ENCODE measurements at places on chromosomes 6 and 20.

DNA sequence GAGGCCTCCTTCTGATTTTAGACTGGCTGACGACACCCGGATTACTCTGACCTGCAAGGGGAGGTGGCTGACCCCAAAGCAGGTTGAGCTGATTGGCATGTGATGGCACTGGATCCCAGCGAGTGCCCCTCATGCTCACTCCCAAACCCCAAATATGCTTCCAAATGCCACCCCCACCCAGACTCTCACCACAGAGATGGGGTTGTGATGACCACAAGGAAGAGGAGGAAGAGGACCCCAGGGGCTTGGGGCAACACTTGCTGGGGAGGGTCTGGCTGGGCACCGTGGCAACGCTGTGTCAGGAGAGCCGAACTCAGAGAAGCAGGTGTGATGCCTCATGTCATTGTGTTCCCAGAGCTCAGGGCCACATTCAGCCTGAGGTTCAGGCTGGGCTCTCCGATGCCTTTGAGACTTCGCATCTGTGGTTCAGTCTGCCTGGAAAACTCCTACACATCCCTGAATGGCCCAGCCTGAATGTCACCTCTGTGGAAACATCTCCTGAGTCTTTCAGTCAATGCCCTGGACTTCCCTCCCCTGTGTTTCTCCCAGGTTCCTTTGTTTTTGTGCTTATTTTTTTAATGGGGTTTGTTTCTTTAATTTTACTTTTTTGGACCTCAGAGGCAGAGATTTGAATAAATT, 169.1 kb upstream of the PMEPA1 start:
- DNase-seq: no peak

- DNase-seq: no peak
These were observed 21.9 kb downstream of the ADTRP start for GRCh38 chr6:11756726-11757125.

GRCh38 chr6:161956082-161956481, 682.2 kb upstream of the AGPAT4 start:
- DNase-seq: no peak

GRCh38 chr6:107629548-107630129, 139.7 kb downstream of the SOBP start:
- no peak for DNase-seq

- no peak for DNase-seq
These were observed 748.4 kb upstream of the CHD6 start for GRCh38 chr20:42366626-42367025.

DNA sequence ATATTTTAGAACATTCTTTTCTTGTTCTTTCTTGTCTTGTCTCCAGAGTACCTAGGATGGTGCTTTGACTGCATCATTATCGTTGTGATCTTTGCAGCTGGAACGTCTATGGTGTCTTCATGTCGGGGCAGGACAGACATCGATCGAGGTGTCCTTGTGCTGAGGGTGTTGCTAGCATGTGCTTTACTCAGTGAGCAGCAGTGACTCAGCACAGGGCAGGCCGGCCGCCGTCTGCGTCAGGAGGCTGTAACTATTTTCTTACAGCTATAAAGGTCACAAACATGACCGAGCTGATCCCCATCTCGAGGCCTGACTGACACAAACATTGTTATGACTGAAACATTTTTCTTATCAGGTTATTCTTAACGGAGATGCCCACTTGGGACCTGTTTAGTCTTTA, 14.9 kb upstream of the CTCFL start:
- no peak for DNase-seq

DNA sequence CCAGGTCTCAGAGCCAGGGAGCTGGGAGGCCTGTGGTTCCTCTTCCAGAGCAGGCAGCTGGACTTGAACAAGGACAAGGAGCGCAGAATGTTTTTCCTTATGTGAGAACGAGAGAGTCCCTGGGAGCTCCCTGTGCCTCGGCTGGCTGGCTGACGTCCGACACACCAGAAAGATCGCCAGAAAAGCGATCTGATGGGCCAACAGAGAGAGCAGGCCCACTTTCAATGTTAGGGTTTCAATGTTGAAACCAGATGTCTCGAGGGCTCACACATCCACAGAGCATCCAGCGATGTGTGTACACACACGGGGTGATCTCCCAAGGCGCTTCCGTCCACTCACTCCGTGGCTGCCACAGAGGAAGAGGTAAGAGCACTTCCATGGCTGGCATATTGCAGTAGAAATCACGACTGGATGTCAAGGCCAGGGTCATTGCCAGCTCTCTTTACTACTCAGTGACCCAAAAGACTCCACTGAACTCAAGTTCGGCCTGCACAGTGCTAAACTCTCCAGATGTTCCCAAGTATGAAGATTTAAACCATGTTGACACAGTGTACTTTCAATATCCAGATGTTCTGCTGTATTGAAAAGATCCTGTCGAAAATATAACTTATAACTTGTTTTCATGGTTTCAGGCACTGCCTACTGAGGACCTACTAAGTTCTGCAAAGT, 70.8 kb upstream of the FOXC1 start:
- no peak for DNase-seq

GRCh38 chr6:89385846-89386245, 26.2 kb downstream of the RRAGD start:
- no peak for DNase-seq

- DNase-seq: no peak
These were observed 207.4 kb downstream of the SOX4 start for GRCh38 chr6:21800948-21801438.

GRCh38 chr6:151847064-151847463, 39.6 kb downstream of the ESR1 start:
- no peak for DNase-seq

- DNase-seq: no peak
These were observed 21.0 kb upstream of the ELMO2 start for GRCh38 chr20:46427384-46427783.

- no peak for DNase-seq
These were observed 137.5 kb upstream of the SHLD1 start for GRCh38 chr20:5612581-5613301.

DNA sequence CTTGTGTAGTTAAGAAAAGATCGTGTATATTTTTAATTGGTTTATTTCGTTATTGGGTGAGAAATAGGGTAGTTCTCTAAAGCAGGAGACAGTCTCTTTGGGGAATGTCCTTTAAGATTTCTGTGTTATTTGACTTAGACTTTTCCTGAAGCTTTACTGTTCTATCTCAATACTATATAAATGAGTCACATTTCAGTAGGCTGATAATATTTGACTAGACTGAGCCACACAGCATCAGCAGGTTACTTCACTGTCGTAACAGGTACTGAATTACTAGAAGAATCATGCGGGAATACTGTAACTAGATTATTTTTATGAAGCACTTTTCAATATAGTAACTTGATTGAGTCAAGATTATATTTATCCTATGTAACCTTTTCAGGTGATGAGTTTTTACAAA, 1.4 kb downstream of the SMAP1 start:
- DNase-seq: no peak

DNA sequence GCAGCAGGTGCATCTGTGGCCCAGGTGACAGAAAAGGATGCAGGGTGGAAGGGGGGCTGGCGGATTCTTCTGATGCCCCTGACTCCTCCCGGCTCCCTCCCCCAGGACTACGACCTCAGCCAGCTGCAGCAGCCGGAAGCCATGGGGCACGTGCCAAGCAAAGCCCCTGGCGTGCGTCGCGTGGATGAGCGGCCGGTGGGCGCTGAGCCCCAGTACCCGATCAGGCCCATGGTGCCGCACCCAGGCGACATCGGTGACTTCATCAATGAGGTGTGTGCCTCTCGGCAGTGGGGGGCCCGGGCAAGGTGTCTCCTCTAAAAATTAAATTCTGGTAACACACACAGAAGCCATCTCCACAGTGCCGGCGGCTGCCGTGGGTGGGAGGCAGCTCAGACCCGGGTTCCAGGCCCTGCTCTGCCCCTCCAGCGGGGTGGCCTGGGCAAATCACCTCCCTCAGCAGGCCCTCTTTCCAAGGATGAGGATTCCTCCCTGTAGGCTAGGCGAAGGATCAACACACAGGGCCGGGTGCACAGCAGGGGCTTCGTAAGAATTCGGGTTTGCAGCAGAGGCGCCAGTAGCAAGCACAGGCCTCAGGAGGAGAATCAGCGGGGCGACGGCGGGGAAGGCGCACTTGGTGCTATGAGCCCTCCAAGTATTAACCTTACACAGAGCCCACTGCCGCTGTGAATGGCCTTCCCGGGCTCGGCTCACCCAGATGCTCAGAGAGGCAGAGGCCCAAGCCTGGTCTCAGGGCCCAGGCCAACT, 131.5 kb downstream of the TAF4 start:
- no peak for DNase-seq

- DNase-seq: no peak
These were observed 622 bp downstream of the MAFB start for GRCh38 chr20:40688129-40689099.

DNA sequence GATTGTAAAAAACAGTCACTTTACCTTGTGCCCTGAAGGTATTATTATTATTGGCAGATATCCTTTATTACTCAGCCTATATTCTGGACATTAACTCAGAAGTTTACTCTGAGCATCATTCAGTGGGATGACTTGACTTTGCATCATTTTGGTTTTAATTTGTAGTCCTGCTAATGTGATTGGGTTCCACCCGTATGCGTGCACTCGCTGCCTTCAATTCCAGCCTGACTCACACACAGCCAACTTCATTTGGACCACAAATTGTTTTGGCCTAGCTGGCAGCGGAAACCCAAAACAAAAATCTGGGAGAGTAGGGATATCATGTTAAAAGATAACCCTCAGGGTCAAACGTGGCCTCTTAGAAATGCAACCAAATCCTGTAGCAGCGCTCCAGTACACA, 704.4 kb upstream of the SLC35B3 start:
- DNase-seq: no peak
